ENCODE measurements at places on chromosomes 7 and 10. TPM values are rescaled to one million over a fixed set of nuclear protein-coding genes. Genes with fewer than 3 reads are reported as not detected.

Gene NKX2-3
- not detected for polyA plus RNA-seq

Gene HIP1
- polyA plus RNA-seq, result 6.8 TPM

Gene C10orf67
- polyA plus RNA-seq, result 0.14 TPM

Gene NOS3
- polyA plus RNA-seq, result 2.9 TPM

Gene GOLGA7B
- polyA plus RNA-seq, result not detected

Gene FKBP6
- not detected for polyA plus RNA-seq

Gene LYZL2
- polyA plus RNA-seq, result not detected

Gene KNDC1
- polyA plus RNA-seq, result 1.1 TPM

Gene ADRB1
- polyA plus RNA-seq, result not detected

Gene JMJD1C
- 15.6 TPM for polyA plus RNA-seq

Gene PRKG1
- polyA plus RNA-seq, result 3.5 TPM

Gene FAM180A
- polyA plus RNA-seq, result 2.0 TPM

Gene CARD11
- polyA plus RNA-seq, result 0.26 TPM

Gene SPDYE2
- not detected for polyA plus RNA-seq

Gene SEMA3D
- 2.9 TPM for polyA plus RNA-seq

Gene PON2
- 65.7 TPM for polyA plus RNA-seq

Gene TMEM213
- polyA plus RNA-seq, result not detected

Gene C10orf53
- not detected for polyA plus RNA-seq

Gene CALML3
- not detected for polyA plus RNA-seq

Gene ST7
- 17.8 TPM for polyA plus RNA-seq

Gene PLPP4
- 0.37 TPM for polyA plus RNA-seq
